NCI-H2029 (cell line): ENCODE measurements at places on chromosomes 2 and 18.

DNA sequence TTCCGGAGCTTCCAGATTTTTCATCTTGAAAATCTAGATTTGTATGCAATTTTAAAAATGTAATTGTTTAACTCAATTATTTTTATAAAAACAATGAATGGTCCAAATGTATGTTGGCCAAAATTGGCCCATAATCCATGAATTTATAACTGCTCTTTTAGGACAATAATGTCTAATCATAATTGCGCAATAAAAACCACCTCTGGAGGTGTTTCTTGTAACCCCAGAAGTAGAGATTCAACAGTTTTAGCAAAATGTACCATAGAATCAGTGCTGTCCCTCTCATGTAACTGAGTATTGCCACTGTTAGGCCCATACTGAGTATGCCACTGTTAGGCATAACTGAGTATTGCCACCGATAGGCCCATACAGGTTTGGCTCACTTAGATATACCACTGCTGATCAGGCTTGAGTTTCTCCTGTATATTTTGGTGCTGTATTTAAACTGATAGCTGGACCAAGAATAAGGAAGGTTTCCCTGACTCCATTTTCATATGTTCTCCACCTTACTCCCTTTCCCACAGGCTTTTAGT, 70.8 kb upstream of the EPB41L5 start:
- DNase-seq = no peak

GRCh38 chr2:207766697-207767460, 2.8 kb downstream of the FZD5 start:
- peak; percentile 50 for DNase-seq

GRCh38 chr2:127302168-127302567, 8.2 kb upstream of the ERCC3 start:
- DNase-seq = no peak

GRCh38 chr2:42839809-42840501, 47.6 kb upstream of the HAAO start:
- DNase-seq = no peak

DNA sequence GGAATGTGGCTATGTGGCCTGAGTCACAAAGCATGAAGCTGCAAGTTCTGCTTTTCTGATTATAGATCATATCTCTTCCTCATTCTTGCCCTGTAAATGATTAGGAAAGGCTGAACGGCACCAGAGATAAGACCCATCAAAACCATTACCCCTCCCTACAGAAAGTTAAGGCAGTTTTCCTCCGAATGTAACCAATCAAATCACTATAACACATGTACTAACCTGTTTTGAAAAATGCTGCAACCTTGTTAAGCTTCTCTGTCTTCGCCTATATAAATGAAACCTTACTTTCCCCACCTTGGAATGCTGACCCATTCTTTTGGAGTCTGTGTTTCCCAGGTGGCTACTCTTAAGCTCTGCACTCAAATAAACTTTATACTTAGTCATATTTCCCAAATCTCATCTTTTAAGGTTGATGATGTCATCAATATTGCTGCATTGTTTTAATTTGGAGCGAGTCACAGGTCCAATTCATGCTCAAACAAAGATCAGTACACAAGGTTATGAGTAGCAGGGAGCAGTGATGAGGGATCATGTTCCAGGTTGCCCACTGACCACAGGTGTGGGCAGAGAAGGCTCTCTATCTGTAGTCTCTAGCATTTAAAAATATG, 662.3 kb downstream of the IRS1 start:
- DNase-seq = no peak

- DNase-seq = no peak
Observed at GRCh38 chr18:6118080-6118479, 222.8 kb upstream of the TMEM200C start.

DNA sequence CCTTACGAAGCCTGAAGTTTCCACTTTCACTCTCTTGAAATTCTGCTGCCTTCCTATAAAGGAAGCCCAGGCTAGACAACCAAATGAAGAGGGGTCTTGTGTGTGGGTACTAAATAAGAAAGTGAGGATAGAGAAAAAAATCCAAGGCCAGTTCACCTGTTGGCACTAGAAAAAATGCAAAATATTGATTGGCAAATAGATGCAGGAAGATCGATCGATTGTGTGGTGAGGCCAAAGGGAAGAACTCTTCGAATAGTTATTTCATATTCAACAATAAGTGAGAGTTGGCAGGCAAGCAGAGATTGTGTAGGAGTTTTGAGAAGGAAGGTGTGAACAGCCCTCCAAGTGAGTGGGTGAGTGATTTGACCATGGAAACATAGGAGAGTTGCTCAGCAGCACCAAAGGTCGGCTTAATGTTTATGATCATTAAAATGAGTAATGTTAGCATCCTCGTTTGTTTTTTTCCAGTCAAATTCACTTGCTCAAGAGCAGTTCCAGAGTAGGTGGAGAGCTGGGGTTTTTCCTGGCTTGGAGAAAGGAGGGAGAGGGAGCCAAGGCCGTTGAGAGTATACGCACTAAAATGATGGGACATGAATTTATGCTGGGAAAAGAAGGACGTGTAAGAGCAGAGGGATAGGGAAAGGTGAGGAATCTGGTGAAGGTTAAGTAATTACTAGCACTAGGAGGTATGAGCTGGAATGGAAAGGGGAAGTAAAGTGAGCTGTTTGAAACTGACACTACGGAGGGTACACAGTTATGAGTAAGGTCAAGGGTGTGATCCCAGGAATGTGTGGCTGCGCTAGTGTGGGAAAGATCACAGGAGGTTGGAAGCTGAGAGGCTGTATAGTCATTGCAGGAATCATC, 1.1 kb upstream of the NAPG start:
- no peak for DNase-seq

- no peak for DNase-seq
Observed at GRCh38 chr18:66226782-66227181, 377.1 kb downstream of the CDH19 start.

DNA sequence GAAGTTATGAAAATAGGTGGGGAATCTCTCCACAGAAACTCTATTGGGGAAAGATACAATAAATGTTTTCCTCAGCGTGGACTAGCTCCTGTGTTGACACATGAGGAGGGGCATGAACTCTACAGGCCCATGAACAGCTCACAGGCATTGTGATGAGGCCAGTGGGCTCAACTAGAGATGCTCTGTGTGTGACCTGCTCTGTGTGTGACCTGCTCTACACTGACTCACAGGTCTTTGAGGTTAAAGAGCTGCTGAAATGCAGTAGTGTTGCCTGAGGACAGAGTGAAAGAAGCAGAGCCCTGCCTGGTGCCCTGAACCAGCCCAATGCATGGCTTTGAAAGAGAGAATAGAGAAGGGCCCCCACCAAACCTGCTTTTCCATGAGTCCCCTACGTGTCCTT, 117.6 kb downstream of the MCFD2 start:
- no peak for DNase-seq

GRCh38 chr2:131046918-131047652, 46.2 kb downstream of the FAM168B start:
- DNase-seq = no peak

- DNase-seq = no peak
Observed at GRCh38 chr2:172249986-172250385, 147.3 kb upstream of the DLX2 start.

DNA sequence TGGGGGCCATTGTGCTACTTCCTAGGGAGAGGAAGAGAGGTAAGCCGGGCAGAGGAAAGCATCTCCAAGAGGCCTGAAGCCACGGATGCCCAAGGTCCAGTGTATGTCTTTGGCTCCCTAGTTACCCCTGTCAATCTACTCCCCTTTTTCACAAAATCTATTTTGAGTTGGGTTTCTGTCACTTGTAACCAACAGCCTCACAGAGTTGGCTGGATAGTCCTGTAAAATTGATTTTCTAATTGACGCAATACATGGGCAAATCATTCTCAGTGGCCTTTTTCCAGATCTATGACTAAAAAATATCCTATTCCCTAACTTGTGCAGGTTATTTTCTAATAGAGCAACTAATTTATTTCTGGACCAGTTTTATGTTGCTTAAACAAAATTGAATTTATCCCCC, 168.4 kb downstream of the IRS1 start:
- DNase-seq = no peak

DNA sequence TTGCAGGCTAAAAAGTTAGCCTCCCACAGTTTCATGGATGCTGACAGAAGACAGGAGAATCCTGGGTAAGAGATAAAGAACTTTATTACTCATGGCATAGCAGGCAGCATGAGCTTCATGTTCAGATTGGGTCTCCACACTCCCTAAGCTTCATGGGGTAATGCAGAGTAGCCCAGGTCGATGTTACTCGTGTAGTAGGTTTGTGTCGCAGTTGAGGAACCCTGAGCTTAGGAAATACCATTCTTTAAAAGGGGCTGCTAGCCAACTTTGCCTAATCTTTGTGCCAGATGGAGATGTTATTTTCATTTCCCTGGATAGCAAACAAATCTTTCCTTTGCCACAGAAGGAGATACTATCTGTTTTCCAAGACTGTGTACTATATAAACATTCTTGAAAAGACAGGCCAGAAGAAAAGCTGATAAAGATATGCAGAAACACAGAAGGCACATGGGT, 117.6 kb downstream of the LTBP1 start:
- DNase-seq = no peak

- DNase-seq = no peak
Observed at GRCh38 chr18:43514747-43515146, 237.5 kb upstream of the SYT4 start.

- no peak for DNase-seq
Observed at GRCh38 chr2:203301667-203302066, 26.5 kb upstream of the ABI2 start.

GRCh38 chr2:28956890-28957289, 24.2 kb upstream of the TOGARAM2 start:
- DNase-seq = no peak

DNA sequence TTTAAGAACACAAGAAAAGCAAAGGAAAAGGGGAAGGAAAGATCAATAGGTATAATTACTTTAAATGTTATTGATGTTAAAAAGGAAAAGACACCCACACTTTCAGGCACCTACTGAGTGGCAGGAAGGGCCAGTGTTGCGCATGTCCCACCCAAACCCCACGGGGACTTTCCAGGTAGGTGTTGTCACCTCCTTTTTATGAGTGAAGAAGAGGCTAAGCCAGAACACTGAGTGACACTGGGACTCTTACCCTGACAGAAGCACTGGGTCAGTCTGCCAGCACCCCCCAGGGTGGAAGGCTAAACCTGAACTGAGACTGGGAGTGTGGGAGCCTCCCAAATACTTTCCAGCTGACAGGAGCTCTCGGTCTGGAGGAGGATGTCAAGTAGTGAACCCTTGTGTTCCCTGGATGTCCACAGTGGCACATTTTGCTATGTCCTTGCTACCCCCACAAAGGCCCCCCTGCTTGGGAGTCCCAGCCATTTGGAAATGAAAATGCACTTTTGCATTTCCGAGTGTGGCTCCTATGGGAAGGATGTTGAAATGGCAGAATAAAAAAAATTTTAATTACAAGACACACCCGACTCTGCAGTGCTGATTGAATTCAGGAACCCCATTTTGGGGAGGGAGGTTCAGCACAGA, 90.9 kb upstream of the SMAD2 start:
- no peak for DNase-seq

DNA sequence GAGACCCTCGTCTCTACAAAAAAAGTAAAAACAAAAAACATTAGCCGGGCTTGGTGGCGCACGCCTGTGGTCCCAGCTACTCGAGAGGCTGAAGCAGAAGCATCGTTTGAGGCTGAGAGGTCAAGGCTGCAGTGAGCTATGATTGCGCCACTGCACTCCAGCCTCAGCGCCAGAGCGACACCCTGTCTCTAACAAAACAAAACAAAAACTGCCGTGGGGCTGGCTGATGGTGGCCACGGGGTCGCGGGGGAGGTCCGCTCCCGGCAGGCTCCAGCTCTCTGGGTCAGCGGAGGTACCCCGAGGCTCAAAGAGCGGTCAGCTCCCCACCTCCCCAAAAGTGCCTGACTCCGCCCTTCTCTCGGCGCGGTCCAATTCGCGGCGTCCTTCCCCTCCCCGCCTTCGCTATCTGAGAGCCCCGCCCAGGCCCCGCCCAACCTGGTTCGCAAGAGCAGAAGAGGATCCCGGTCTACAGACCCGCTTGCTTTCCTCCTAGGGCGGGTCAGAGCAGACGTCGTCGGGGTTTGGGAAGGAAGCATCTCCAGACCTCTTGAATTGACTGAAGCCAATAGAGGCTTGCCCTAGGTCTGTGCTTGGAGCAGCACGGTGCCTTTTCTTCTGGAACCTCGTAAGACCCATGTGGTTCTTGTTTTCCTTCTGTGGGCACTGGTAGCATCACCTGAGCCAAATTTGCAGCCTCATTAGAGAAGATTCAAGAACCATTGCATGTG, 7.8 kb downstream of the RAX start:
- DNase-seq = peak; percentile 22

GRCh38 chr18:35376393-35376741, 770 bp downstream of the ZNF396 start:
- no peak for DNase-seq

DNA sequence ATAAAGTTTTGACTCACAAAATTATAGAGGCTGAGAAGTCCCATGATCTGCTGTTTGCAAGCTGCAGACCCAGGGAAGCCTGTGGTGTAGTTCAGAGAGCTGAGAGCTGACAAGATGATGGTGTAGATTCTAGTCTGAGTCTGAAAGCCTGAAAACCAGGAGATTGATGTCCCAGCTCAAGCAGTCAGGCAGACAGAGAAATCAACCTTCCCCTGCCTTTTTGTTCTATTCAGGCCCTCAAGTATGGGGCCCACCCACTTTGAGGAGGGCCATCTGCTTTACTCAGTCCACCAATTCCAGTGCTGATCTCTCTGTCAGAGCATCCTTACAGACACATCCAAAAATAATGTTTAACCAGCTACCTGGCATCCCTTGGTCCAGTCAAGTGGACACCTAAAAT, 479.6 kb downstream of the STK39 start:
- no peak for DNase-seq

- DNase-seq = no peak
Observed at GRCh38 chr18:42100248-42100647, 145.2 kb downstream of the PIK3C3 start.

GRCh38 chr2:215527736-215528135, 91.9 kb upstream of the FN1 start:
- DNase-seq = no peak

DNA sequence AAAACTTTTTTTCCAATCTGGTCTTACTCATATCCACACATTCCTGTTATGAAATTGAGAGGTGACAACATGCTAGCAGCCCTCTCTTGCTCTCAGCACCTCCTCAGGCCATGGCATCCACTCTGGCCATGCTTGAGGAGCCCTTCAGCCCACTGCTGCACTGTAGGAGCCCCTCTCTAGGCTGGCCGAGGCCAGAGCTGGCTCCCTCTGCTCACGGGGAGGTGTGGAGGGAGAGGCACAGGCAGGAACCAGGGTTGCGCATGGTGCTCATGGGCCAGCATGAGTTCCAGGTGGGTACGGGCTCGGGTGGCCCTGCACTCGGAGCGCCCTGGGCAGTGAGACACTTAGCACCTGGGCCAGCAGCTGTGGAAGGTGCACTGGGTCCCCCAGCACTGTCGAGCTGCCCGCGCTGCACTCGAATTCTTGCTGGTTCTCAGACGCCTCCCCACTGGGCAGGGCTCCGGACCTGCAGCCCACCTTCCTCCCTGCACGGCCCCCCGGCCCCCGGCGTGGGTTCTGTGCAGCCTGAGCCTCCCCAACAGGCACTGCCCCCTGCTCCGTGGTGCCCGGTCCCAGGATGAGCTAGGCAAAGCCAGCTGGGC, 1669.6 kb upstream of the CELF4 start:
- DNase-seq = no peak
